Natural killer cell treated with Interleukin-12 subunit alpha and Interleukin-12 subunit beta and Interleukin-15 and Interleukin-18, amount 100 ng/mL, for 72 hours (primary cell): ENCODE measurements at places on chromosomes 11 and 22.
A peak's percentile ranks its signal among the peaks of the same experiment; 100 is the strongest.

DNA sequence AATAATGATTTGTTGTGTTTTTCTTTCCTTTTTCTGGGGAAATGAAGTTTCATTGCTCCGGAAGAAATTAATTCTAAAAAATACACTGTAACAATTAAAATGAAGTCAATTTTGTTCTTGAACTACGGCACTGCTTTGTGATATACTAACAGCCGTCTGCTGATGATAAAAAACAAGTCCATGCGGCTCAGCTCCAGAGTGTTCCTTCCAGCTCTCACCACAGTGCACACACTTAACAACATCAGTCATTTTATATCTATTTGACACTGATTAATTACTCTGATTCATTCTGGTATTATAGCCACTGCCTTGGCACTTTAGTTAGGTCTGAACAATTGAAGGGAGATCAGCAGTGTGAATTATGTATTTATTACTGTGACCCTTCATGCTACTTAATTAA lies 97.4 kb upstream of the SLC6A5 start:
- no peak for DNase-seq

DNA sequence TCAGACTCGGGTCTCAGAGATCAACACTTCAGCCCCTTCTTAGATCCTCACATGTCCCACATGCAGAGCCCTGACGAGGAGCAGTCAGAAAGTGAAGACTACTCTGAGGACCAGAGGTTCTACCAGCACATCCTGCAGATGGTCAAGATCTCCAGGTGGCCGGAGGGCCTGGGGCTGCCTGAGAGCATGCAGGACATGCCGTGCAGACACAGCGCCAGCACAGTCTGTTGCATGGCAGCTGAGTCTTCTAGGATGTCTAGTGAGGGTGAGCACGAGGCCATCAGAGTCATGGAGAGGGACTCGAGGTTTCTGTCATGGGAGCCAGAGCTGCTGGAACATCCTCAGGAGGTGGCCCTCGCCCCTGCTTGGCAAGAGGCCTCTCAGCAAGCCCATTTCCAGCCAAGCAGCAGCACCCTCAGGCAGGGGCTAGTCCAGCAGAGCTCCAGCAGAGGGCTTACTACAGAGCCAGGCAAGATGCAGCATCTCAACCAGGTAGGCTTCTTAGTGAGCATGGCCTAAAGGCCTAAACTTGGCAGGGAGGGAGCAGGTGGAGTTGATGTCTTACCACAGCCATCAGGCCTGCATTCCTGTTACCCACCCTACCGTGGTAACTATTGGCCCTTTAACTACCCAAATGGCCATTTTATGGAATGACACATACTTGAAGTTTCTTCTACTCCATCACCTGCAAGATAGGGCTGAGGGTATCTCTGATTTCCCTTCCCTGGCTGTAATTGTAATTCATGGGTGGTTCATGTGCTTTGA lies 28.7 kb downstream of the CEP164 start:
- no peak for DNase-seq

GRCh38 chr22:50287731-50288130 lies 17.6 kb upstream of the MAPK11 start:
- DNase-seq, result no peak

DNA sequence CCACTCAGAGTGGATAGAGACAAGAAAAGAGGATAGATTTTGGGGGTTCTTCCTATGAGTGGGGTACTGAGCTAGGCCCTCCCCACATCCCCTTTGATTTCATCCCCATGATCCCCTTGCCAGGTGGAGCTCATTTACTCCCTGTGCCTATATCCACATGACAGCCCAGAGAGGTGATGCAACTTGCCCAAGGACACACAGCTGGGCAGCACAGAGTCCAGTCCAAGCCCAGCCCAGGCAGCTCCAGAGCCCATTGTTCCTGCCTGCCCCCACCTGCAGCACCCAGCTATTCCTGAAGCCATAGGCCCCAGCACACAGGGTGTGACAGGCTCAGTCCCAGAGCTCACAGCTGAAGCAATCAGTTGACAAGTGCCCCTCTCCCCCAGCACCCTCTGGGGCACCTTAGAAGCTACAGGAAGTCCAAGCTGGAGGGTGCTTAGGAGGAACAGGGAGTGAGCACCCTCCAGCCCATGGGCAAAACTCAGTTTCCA lies 41.7 kb downstream of the SHISAL1 start:
- DNase-seq, result no peak

- DNase-seq, result no peak
Observed at GRCh38 chr11:19450282-19450681, 209.5 kb upstream of the E2F8 start.

DNA sequence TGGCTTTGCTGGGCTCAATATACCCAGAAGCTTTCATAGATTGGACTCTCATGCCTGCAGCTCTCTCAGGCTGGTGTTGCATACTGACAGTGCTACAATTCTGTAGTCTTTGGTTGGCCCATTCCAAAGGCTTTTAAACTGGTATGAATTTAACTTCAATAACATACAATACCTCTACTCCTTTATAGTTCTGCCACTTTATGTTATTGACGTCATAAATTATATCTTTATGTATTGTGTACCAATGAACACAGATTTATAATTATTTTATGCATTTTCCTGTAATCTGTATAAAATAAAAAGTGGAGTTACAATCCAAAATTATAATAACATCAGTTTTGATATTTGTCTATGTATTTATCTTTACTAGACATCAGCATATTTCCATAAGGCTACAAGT lies 16.2 kb downstream of the PATE2 start:
- no peak for DNase-seq

- no peak for DNase-seq
Observed at GRCh38 chr11:67538823-67539505, 15.7 kb upstream of the CABP2 start.

- DNase-seq, result peak; percentile 54
Observed at GRCh38 chr11:1928470-1928890, 9.0 kb downstream of the TNNT3 start.

- DNase-seq, result no peak
Observed at GRCh38 chr11:88360141-88360540, 22.6 kb upstream of the CTSC start.

DNA sequence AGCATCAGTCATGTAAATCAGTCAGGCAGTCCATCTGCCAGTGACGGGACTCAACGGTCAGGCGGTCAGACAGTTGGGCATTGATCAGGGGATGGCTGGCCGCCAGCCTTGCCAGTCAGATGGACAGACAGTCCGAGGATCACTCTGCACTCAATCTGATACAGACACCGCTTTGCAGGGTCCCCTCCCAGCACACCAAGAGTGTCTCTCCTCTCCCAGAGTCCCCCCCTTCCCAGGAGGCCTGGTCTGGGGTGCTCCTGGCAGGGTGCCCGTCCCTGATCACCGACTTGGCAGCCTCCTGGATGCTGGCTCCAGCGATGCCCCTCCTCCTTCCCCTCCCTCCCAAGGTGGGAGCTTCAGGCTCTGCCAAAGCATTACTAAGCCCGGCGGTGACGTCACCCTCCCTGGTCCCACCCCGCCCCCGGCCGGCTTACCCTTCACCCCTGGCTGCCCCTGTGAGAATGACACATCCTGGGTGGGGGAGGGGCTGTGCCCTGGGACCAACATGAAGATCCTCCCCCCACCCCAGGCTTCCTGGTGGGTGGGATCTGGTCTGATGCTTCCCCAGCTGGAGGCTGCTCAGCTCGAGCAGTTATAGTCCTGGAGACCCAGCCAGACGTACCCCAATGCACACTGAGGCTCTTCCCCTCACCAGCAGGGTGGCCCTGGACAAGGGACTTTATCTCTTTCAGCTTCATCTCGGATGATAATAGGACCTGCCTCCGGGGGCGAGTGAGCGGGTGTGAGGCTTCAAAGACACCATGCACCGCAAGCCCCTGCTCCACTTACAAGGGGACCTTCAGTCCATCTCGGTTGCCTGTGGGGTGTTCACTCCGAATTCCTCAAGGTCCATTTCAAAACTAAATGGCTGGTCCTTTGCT lies 69.2 kb downstream of the CD82 start:
- no peak for DNase-seq

- peak; percentile 78 for DNase-seq
Observed at GRCh38 chr22:45318168-45318557, 8.4 kb downstream of the FAM118A start.

DNA sequence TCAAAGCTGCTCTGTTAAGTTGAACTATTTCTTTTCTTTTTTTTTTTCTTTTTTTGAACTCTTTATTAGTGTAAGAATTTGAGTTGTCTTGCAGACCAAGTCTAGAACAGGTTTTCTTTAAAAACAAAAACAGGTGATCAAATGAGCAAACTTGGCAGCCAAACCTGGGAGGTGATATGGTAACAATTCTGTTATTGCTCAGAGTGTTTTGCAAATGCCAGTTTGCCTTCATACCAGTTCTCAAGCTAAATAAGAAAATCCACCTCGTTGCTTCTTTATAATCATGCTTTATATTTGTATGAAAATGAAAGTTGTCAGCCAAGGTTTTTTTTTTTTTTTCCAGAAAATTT lies 76.9 kb downstream of the DEPDC5 start:
- DNase-seq, result no peak

DNA sequence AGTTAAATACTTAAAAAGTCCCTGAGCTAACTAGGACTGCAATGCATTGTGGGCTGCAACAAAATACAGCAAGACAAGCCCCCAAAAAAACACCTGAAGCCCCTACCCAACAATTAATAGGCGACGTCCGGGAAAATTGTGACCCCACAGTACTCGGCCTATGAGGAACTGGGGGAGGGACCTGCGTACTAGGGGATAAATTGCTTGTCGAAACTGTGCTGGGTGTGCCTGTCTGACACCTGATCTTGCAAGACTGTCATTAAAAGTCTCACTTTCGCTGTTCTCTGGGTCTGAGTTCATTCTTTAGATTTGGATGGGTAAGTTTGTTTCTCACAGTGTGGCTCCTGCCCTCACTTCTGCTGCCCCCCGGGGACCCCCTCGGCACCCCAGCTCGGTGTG lies 15.2 kb downstream of the TANGO2 start:
- DNase-seq, result no peak

GRCh38 chr11:44837661-44838060 lies 110.9 kb downstream of the TSPAN18 start:
- DNase-seq, result no peak

- DNase-seq, result no peak
Observed at GRCh38 chr11:19828382-19829108, 115.9 kb downstream of the NAV2 start.

GRCh38 chr11:12542186-12542935 lies 131.9 kb upstream of the TEAD1 start:
- peak; percentile 42 for DNase-seq

GRCh38 chr22:35708453-35708852 lies 9.2 kb upstream of the APOL5 start:
- DNase-seq, result no peak

DNA sequence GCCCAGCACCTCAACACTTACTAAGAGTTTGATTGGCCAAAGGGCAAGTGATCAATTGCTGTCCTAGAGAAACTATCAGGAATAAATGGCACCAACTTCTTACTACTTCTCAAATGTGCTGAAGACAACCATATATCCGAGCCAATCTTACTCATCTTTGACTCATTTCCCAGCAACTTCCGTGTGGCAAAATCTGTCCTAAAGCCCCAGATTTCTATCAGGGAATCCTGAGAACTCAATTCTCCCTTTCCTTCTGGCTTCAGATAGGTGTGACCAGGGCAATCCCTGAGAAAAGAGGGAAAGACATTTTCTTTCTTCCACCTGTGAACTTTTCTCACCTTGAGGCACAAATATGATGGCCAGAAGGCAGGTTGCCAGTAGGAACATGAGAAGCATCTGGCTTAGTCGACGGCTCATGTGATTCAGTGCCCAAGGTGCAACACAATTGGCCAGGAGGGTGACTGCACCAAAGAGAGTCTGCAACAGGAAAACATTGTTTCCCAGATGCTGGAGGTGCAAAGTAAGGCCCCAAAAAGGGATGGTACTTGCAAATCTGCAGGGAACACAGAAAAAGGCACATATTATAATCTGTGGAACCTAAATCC lies 21.8 kb upstream of the SLC22A24 start:
- no peak for DNase-seq

GRCh38 chr11:78935398-78936068 lies 360.9 kb upstream of the NARS2 start:
- DNase-seq, result no peak

DNA sequence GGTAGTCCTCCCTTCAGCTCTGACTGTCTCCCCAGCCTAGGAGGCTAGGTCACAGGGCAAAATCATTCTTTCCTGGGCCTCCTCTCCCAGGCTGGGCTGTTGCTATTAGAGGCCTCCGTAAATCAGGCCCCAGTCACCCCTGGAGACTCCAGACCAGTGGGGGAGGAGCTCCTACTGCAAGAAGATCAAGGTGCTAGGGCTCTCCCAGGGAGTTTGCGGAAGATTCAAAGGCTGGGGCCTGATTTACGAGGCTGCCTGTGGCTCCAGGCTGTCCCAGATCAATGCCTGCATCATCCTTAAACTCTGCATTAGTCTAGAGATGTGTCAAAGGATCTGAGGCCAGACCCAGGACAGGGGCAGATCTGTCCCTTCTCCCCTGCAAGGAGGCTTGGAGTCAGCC lies 346.2 kb downstream of the TENM4 start:
- no peak for DNase-seq

DNA sequence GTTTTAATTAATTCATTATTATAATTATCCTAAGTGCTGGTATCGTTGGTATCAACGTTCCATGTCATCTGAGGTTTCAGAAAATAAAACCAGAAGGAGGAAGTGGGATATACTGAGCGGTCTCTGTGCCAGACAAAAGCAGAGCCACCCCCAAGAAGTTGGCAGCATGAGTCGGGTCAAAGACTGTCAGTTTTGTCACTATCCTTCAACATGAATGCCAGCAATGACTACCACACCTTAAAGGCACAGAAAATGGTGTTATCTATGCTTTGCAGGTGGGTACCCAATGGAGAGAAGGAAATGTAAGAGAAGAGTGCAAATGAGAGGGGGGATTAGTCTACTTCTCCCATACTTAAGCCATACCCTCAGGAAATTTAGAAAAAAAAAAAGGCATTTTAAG lies 408.5 kb downstream of the OPCML start:
- no peak for DNase-seq

- DNase-seq, result no peak
Observed at GRCh38 chr11:126233391-126233790, 21.8 kb downstream of the FAM118B start.

- no peak for DNase-seq
Observed at GRCh38 chr11:31764766-31765165, 46.4 kb downstream of the PAX6 start.
